ENCODE measurements at places on chromosomes 16 and 17.

DNA sequence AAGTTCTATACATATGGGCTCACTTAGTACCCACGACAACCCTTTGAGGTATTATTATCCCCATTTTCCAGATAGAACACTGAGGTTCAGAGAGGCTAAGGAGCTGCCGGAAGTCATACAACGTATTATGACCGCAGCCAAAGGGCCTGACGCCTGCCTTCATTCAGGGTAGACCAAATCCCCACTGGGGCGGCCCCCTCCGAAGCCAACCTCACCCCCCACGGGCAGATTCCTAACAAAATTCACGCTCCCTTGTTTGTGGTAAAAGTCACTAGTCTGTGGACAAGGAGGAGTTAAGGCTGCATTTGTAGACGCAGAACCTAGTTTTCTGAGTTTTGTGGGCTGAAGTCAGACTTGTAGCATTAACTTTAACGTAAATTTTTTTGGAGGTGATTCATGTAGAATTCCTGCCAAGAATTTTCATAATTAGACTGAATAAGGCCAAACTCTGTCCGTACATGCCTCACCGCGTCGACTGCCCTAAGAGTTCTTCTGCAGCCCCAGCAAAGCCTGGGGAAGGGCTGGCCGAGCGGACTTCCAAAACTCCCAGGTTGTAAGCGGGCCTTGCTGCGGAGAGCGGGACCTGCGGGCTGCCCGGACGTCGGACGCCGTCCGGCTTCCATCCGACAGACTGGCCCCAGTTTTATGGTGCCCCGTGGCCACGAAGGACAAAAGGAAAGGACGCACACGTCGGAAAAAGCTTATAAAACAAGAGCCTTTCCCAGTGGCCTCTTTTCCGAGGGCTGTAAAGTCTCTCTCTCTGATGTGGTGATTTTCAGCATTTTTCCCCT lies 75.7 kb downstream of the NXN start:
- peak; percentile 77 for DNase-seq

GRCh38 chr16:52174168-52174567 lies 372.8 kb downstream of the TOX3 start:
- DNase-seq, result no peak

DNA sequence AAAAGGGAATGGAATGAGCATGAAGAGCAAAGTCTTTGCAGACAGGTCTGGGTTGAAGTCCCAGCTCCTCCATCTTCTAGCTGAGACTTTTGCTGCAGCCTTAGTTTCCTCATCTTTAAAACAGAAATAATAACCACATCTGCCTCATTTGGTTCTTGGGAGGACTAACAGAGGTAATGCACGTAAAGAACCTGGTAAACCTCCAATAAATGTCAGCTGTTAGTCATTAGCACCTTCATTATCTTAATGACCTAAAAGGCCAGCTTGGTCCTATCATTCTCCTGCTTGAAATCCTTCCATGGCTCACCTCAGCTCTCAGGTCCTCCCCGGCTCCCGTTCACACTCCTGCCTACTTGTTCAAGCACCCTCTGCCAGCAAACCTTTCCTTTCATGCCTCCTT lies 51.8 kb downstream of the SKAP1 start:
- DNase-seq, result no peak

DNA sequence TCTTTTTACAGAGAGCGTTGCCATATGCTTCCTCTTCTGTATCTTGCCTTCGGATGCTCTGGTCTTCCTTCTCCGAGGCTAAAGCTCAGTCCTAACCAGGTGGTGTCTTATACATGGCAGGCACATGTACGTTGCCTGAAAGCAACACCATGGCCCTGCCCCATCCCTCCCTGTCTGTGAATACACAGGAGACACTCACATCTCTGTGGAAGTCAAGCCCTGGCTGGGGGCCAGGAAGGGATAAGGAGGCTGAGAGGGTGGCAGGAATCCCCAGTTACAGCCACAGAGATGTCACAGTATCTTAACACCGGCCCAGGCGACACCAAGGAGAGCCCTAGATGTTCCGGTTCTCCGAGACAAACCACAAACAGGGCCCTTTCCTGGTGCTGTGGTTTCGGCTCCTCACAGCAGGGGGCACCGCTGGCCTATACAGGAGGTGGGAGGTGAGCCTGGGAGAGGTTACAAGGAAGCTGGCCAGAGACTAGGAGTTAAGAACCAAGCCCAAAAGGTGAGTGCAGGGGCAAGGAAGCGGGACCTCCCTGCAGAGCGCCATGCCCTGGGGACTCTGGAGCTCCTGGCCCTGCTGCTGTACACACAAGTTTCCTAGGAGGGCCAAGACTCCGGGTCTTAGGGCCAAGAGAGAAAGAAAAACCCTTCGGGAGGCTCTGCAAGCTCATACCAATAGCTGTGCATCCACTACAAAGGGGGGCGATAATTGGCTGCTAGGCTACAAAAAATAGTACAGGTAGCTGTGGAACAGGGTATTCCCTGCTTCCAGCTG lies 41.7 kb downstream of the SRL start:
- peak; percentile 62 for DNase-seq

DNA sequence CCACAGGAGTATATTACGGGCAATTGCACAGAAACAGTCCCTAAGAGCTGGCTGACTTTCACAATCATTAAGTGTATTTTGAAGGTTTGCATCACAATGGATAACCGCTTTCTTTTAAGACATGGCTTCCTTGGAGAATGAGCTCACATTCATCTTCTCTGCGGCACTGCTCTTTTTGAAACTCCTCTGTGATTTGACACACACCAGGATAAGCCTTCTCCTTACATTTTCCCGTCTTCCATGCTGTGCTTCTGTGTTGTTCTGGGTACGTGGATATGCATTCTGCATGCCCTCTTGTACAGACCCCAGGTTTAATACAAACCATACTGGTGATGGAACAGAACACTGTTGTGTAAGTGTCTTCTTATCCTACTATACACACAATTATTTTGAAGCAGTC lies 89.5 kb upstream of the METRNL start:
- DNase-seq, result no peak

DNA sequence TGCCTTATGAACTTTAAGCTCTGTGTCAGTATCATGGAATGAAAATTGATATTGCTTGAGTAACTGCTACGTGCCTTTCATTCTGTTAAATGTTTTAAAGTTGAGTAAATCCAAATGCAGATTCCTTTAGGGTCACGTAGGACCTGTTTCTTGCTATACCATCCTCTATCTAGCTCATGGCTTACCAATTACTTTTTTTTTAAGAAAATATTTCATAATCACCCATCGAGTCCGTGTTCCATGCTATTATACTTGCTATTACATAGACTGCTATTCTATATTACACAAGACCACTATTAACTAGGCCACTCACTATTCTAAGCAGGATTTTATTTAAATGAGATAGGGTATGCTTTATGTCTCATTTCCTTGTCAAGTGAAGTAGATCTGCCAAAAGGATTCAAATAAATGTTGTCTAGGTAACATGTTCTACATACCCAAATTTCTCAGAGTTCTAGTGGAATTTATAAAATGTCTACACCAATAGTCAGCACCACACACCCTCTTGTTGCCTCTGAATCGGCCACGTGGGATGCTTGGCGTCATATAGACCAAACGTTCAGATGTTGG lies 11.9 kb downstream of the ANKFN1 start:
- no peak for DNase-seq

- DNase-seq, result peak; percentile 97
Measured at GRCh38 chr17:44223541-44224071, 4.1 kb upstream of the UBTF start.

- DNase-seq, result no peak
Measured at GRCh38 chr16:78292844-78293380, 193.5 kb downstream of the WWOX start.

- DNase-seq, result no peak
Measured at GRCh38 chr16:65244787-65245186, 122.9 kb upstream of the CDH11 start.

DNA sequence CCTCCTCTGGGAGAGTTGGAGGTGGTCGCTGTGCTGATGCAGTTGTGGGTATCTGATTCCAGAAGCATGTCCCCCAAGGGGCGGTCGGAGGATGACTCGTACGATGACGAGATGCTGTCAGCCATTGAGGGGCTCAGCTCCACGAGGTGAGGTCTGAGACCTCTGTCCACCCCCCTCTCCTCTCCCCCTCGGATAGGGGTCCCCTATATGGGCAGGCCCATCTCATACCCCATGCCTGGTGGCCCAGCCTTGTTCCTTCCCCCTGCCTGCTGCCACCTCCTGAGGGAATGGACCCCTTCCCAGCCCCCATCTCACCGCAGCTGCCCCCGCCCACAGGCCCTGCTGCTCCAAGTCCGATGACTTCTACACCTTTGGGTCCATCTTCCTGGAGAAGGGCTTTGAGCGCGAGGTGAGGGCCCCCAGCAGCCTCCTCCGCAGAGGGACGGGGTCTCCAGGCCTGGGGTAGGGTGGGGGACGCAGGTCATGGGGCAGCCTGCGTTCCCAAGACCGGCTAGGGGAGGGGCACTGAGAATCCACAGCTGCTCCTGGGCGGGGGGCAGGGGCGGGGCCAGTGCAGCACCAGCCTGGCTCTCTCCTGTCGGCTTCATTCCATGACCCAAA lies 39.2 kb downstream of the ADCY7 start:
- DNase-seq, result no peak

GRCh38 chr17:75093548-75094158 lies 5.9 kb downstream of the SLC16A5 start:
- no peak for DNase-seq

DNA sequence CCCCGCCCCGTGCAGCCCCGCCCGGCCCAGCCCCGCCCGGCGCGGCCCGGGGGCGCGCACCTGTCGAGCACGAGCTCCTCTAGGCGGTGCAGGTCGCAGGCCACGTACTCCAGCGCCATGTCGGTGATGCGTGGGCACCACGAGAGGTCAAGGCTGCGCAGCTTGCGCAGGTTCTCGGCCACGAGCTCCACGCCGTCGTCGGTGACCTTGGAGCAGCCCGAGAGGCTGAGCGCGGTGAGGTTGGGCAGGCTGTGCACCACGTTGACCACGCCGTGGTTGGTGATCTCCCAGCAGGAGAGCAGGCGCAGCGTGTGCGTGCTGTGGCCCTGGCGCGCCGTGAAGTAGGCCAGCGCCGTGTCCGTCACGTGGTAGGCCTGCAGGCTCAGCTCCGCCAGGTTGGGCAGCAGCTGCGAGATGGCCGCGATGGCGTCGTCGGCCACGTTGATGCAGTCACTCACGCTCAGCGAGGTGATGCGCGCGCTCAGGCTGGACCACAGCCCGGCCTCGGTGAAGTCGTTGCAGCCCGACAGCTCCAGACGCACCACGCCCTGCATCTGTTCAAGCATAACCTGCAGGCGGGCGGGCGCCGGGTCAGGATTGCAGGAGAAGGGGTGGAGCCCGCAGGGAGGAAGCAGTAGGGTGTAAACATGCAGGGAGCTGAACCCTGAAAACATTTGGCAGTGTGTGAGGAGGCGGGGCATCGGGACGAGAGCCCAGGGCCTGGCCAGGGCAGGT lies 5.3 kb upstream of the WDR24 start:
- DNase-seq, result no peak

- DNase-seq, result peak; percentile 35
Measured at GRCh38 chr17:35256629-35257028, 13.8 kb downstream of the SLFN5 start.

- no peak for DNase-seq
Measured at GRCh38 chr17:75316253-75316652, 27.0 kb upstream of the SLC25A19 start.

DNA sequence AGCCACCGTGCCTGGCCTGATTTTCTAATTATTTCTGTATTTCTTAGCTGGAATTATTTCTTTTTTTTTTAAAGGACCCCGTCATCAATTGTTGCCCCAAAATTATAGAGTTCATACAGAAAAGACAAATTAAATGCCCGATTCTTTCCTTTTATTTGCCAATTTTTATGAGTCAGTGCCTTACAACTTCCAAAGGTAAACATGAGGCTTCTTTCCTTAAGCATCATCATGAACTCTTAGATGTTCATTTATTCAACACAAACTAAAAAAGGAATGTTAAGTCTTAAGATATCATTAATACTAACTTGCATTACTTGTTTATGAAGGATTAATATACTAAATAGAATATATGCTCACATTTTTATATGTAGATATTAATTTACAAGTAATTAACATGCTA lies 7.2 kb upstream of the ARHGDIA start:
- DNase-seq, result no peak

GRCh38 chr17:43418441-43419374 lies 19.9 kb downstream of the ARL4D start:
- DNase-seq, result no peak

- no peak for DNase-seq
Measured at GRCh38 chr16:85138073-85138824, 26.0 kb upstream of the CIBAR2 start.

DNA sequence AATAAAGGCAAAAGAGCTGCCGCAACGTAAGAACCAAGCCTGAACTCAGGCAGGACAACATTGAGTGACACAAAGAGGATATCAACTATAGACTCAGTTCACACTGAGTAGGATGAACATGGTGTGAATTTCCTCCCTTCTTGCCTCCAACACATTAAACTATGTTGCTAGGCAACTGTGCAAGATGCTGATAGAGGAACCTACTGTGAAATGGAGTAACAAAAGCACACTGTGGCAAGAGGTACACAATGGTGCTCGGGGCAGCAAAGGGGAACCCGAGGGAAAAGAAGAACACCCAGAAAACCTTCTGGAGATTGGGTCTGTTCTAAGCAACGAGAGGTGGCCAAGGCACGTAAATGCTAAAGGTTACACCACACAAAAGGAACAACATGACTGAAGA lies 34.1 kb downstream of the GRB2 start:
- DNase-seq, result no peak

- DNase-seq, result peak; percentile 93
Measured at GRCh38 chr16:78147911-78148401, 48.5 kb downstream of the WWOX start.

DNA sequence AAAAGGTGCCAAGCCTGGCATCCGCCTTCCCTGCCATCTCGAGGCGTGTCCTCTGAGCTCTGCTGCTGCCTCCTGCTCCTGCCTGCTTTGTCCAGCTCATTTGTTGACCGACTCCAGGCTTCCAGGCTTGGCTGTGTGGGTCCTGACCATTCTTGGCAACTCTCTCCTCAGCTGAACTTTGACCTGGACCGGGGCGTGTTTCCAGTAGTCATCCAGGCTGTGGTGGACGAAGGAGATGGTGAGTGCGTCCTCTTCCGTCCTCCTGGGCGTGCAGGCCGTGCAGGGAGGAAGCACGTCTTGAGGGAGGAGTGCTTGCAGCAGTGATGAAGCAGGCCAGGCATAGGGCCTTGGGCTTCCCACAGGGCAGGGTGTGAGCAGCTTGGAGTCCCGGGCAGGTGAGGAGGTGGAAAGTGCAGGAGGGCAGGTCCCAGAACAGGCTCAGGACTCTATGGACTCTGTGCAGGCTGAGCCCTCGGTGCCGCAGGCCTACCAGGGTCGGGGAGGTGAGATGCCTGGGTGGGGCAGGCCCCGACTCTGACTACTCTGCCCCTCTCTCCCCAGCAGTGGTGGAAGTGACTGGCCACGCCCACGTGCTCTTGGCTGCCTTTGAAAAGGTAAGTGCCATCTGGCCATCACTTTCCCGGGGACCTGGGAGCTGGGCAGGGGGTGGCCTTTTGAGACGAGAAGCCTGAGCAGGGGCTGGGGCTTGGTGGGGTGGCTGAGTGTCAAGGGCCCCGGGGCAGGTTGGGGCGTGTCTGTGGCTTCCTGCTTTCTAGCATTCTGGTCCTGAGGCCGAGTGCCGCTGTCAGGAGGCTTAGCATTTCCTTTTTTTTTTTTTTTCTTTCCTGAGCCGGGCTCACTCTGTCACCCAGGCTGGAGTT lies 28.6 kb upstream of the NUDT16L1 start:
- DNase-seq, result no peak

Data from endothelial cell of umbilical vein (primary cell).